RPMI7951 (cell line): ENCODE measurements at places on chromosomes 2 and 18. TPM values are rescaled to one million over a fixed set of nuclear protein-coding genes. Genes with fewer than 3 reads are reported as not detected.
A peak's percentile ranks its signal among the peaks of the same experiment; 100 is the strongest.

The MARCHF4 gene
- total RNA-seq, result 0.29 and 0.48 TPM in 2 replicates

The CACNB4 gene
- 0.10 and 0.12 TPM in 2 replicates for total RNA-seq

DNA sequence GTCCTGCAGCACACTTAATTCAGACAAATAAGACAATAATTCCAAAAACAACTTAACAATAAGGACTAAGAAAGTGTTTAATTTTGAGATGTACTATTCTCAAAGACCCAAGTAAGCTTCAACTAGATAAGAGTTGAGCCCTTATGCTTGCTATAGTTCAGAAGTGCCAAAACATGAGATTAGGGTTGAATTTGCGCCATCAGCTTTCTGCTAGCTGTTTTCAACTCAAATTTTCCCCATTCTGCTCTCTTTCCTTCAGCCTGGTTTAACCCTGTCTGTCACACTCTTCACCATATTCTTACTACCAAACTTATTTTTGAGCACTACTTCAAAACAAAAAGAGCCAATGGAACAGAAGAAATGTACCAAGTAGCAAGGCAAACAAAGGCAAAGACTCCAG is 4.1 kb downstream of the NFE2L2 start:
- DNase-seq, result no peak

DNA sequence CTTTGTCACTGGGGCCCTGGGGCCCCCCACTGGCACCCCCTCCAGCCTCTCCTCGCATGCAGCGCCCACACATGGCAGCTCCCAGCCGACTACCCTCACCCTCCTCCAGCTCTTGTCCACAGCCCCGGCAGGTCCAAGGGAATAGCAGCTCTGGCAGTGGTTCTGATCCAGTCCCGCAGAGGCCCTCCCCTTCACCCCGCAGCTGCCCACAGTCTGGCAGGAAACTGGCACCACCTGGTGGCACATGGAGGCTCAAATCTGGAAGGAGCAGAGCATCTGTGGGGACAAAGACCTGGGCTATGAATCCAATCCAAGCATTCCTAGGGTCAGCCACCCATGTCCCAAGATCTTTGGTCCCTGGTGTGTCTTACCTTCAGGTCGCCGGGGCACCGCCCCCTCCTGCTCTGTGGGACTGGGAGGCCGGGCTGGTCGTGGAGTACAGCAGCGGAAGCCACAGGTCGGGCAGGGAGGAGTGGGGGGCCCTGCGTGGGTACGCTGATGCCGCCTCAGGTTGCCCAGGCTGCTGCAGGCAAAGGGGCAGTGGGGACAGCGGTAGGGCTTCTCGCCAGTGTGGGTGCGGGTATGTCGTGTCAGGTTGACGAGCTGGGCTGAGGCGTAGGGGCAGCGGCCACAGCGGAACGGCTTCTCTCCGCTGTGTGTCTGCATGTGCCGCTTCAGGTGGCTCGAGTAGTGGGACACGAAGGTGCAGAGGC is 2.3 kb downstream of the ZNF513 start:
- peak; percentile 27 for DNase-seq

- DNase-seq, result no peak
Observed at GRCh38 chr2:152613235-152613634, 104.0 kb downstream of the PRPF40A start.

- DNase-seq, result peak; percentile 7
Observed at GRCh38 chr2:73359915-73360697, 25.5 kb upstream of the ALMS1 start.

- peak; percentile 6 for DNase-seq
Observed at GRCh38 chr2:146312899-146313298, 1531.9 kb upstream of the ACVR2A start.

DNA sequence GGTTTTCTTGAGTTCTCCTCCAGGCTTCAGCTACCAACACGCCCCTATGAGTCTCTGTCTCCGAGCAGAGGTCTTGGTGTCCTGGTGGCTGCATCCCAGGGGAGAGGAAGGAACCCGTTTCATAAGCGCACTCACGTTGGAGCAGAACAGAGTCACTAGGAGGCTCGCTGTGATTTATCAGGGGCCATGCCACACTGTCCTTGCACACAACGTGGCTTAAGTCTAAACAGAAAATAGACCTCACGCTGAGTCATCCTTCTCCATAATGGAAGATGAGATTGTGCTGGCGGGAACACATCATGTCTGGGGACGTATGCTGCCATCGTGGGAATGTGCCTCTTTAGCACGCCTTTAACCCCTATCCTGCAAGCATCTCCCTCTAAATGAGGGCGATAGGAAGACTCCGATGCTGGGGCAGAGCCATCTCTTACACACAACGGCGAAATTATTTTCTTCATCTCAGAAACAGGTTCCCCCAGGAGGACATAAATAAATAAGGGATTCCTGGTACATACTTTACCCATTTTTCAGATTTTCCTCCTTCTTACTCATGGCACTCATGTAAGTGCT is 211.4 kb downstream of the KLHL29 start:
- peak; percentile 74 for DNase-seq

DNA sequence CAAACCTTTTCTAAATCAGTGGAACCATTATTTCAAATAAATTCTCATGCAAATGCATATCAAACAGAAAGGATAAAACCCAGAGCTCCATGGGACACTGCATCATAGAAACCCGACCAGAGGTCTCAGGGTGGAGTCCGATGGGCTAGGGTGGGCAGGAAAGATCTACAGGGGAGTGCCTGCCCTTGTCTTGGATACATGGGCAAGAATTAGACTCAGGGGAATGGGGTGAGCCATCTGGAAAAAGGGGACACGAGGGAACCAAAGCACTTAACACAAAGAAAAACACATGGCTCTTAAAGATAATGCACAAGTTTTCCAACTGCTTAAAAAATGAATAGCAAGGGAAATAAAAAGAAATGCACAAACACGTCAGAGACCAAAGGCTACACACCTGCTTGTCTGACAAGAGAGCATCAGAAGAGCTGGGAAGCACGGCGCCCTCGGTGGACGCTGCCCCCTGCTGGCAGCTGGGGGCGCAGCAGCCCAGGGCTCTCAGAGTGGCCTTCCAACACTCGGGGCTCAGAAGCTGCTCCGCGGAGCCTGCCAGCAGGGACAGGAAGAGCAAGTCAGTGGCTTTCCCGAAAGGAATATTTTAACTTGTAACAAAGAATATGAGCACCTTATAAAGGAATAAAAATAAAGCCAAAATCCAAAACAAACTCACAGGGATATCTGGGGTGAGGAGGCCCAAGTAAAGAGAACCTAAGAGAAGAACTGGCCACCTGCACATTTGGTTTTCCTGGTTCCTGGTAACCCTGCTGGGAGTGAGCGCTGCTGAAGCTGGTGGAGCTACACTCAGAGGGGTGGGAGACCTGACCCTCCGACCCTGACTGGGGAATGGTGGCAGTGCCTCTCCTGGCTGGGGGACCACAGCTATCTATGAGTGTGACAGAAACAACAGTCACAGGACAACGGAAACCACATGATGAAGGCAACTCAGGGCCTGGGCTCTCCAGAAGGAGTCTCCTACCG is 54.5 kb downstream of the SIGLEC15 start:
- DNase-seq, result peak; percentile 55

- DNase-seq, result no peak
Observed at GRCh38 chr2:188949046-188949818, 24.9 kb upstream of the COL3A1 start.

DNA sequence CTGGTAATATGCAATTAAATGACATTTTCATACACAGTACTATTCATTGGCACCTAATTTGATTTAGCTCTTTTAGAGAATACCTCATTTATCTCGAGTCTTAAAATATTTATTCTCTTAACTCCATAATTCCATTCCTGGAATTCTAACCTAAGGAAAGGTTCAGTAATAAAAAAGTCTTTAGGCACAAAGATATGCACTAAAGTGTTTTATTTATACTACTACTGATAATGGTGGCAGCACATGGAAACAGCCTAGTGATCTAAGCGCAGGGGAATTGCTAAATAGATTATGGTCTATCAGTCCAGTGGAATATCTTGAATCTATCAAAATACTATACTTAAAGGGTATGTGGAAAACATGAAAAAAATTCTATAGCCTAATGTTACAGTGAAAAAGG is 142.5 kb upstream of the LTBP1 start:
- no peak for DNase-seq

GRCh38 chr2:126657636-126658318 is 1.8 kb downstream of the GYPC start:
- DNase-seq, result peak; percentile 100

DNA sequence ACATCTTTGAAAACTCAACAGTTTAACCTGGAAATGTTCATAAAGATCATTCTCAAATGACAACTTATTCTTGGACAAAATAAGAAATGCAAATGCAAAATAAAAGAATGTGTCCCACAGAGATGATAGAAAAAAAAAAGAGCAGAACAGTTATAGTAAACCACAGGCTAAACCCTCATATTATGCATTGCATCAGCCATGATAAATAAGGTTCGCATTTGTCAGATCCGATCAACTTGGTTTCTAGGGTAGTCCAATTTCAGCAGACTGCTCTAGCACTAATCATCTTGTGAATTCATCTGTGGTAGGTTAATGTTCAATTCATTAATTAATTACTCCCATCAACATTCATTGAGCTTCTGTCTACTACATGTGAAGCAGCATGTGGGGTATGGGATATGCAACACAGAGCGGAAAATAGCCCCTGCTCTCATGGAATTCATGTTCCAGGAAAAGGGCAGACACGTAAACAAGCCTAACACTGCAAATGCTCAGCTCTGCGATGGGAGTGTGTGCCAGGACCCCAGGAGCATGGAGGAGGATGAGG is 316.2 kb upstream of the REV1 start:
- DNase-seq, result no peak

- DNase-seq, result peak; percentile 67
Observed at GRCh38 chr2:122070241-122070731, 314.8 kb downstream of the TSN start.
